ENCODE measurements at places on chromosomes 4 and X.

DNA sequence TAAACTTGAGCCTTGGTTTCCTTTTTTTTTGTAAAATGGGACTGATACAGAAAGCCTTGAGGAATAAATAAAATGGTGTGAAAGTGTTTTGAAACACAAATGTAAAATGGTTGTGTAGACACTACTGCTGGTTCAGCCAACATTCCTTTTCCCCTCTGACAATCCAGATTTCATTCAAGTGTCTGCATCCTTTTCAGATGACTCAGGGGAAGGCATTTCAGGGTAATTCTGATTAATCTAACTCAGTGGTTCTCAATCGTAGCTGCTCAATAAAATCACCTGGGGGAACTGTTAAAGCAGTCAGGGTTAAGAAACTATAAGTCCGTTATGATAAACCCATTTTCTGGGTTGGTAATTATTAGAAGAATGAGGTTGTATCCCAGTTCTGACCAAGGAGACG is 4.6 kb downstream of the ARHGAP10 start:
- DNase-seq = no peak

DNA sequence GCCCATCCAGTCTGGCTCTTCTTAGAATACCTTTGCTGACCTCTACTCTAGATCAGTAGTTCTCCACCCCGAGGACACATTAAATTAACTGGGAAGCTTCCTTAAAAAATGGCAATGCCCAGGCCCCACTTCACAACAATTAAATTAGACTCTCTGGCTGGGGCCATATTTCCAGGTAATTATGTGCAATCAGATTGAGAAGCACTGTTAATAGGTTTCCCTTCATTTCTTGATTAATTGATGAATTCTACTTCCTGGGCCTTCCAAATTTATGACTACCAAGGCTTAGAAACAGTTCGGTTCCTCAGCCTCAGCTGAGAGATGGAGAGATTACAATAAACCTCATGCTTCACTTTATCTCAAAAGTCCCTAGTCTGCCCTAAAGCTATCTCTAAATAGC is 71.7 kb upstream of the LIMCH1 start:
- DNase-seq = no peak

- DNase-seq = no peak
These were observed 148.7 kb upstream of the KIT start for GRCh38 chr4:54509057-54509456.

- DNase-seq = no peak
These were observed 25.0 kb downstream of the AFF1 start for GRCh38 chr4:86959588-86960500.

DNA sequence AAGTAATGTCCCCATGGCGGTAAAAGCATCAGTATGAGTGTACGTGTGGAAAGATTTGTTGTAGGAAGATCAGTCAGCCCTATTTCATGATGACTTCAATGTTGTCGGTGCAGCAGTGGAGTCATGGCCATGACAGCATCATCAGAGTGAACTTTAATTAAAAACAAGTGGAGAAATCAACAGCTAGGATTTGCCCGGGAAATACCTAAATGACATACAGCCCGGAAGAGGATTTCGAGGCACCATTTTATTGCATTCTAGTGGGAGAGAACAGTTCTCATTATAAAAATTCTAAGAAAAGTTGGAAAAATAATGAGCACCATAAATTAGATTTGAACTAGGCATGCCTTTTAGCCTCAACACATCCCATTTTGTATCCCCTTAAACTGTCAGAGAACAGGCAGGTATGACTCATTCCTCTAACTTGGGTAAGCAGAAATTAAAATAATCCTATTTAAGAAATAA is 170.1 kb downstream of the SHROOM3 start:
- DNase-seq = no peak
